ENCODE measurements at places on chromosomes 16 and 17.

DNA sequence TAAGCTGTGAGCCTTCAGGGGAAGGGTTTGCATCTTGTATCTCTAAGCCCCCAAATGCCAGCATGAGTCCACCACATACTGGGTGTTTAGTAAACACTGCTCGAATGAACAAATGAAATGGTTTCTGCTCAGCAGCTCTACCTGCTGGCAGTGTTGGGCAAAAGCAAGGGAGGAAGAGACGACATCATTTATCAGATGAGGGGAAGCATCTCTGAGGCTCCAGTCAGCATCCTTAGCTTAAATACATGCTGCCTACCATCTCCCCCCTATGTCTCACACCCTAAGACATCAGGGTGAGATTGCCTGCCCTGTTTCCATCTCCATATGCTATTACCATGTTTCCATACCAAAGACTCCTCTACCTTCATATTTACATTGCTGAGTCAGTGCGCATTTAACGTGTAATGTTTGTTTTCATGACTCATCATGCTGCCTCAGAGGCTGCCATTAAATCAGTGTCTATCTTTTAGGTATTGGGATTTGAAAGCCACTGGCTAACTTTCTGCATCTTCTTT lies 379.8 kb downstream of the UTP18 start:
- no peak for DNase-seq

GRCh38 chr17:491086-492021 lies 138.7 kb upstream of the RPH3AL start:
- DNase-seq, result no peak

DNA sequence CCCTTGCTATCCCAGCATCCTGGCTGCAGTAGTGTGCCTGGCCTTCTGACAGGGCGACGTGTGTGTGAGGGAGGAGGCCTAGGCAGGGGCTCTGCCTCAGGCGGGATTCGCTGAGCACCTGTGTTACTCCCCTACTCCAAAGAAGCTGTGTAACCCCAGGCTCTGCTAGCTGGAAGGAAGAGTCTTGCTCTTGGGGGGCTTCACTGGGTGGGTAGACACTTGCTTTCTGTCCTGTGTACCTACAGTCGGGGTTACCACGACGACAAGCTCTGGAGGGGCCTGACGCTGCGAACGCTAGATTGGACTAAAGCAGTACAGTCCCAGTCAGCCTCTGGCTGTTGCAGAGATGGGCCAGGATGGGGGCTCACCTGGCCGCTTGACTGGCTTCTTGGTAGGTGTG lies 9.5 kb downstream of the EXOC7 start:
- no peak for DNase-seq

DNA sequence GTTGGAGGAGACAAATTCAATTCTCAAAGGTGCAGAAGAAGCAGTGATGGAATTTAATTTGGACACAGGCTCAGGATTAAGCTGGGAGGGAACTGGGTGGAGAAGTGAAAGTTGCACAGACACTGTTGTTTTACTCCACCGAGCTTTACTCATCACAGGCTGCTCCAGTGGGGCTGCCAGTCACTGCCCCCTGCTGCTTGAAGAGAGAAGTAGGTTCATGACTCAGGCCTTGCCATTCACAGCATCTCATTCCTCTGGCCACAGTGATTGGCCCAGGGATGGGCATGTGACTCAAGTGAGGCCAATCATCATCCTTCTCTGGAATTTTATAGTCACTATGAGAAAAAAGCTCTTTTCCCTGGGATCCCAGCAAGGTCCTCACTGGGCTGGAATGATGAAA lies 11.8 kb downstream of the GNAO1 start:
- DNase-seq, result no peak

GRCh38 chr16:4628283-4628682 lies 3.7 kb downstream of the MGRN1 start:
- DNase-seq, result no peak

- no peak for DNase-seq
Measured at GRCh38 chr17:48219617-48220016, 112.1 kb downstream of the SNX11 start.

- peak; percentile 34 for DNase-seq
Measured at GRCh38 chr16:19808061-19808641, 76.5 kb downstream of the GPRC5B start.

- no peak for DNase-seq
Measured at GRCh38 chr17:68399638-68400403, 57.5 kb downstream of the WIPI1 start.

DNA sequence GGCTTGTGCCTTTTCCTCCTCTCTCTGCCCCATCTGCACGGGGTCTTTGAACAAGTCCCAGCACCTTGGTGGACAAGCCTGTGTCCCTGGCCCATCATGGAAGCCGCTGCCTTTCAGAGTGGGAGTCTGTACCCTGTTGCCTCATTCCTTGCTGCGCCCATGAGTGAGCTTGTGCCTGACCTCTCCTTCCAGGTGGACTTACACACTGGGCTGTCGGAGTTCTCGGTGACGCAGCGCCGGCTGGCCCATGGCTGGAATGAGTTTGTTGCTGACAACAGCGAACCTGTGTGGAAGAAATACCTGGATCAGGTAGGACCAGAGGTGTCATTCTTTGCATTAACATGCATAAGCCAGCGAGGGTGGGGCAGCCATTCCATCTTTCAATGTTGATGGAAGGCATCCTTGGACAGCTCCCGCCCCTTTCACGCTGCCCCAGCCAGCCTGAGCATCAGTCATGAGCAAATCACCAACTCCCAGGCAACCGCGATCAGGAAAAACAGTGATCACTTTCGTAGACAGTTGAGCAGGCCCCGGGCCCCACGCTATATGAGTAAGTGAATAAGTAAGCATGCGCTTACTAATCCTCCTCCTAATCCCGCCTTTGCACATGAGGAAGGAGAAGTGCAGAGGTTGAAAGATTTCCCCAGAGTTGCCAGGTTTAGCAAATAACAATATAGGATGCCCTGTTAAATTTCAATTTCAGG lies 36.8 kb downstream of the ATP2C2 start:
- DNase-seq, result no peak

DNA sequence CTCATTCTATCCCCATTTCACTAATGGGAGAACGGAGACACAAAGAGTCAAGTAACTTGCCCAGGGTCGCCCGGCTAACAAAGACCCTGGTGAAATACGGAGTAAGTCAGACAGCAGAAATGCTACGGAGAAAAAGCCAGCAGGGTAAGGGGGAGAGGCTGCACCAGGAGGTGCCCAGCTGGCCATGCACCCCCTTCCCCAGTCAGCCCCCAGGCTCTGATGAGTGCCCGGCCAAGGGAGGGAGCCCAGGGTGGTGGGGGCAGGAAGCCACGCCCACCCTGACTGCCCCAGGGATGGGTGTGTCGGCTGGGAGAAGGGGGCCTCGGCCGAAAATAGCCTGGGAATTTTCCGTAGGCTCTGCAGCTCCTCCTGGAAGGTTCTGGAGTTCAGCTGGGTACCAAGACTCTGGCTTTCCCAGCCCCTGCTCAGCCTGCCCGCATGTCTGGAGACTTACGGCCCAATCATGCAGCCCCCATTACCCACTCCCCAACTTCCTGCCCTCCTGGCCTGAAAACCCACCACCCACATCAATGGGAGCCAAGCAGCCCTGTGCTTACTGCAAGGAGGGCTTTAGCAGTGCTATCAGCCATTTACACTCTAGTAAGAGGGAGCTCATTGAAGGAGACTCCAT lies 4.2 kb downstream of the CARHSP1 start:
- no peak for DNase-seq
